ENCODE measurements at places on chromosomes 1 and 21.

DNA sequence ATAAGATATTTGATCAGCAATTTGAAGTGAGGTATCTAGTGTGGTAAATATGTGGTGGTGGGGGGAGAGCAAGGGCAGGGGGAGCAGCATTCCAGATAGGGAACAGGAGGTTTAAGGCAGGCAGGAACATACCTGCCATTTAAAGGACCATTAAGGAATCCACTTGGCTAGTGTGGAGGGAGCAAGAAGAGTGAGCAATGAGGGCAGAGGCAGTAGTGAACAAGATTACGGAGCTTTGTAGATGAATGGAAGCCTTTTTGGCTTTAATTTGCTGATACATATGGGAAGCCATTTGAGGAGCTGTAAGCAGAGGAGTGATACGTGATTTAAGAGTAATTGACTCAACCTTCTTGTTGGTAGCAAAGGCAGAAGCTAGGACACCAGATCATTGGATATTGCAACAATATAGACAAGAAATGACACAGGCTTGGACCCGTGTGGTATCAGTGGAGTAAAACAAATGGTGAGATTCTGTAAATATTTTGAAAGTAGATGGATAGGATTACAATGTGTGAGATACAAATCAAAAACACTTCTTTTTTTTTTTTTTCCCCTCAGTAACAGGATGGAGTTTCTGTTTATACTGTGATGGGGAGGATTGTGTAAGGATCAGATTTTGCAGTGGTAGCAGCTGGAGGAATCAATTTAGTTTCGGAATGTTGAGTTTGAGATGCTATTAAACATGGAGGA is 73.8 kb upstream of the B3GALT2 start:
- DNase-seq, result no peak

DNA sequence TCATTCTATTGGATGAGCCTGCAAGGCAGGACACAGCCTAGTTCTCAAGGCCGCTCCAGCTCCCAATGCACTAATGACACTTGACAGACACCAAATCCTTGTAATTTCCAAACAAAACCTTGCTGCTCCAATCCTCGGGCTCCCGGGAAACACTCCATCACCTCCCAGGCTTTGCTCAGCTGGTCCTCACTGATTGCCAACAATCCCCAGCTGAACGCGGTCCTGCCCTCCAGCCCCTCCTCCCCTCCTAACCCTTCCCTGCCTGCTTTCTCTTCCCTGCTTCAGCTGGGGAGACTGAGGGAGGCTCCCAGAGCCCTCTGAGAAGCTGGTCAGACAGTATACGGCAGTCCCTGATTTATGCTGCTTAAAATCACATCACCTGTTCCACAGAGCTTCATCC is 114.4 kb upstream of the TNR start:
- no peak for DNase-seq

GRCh38 chr1:185108321-185108720 is 48.4 kb downstream of the TRMT1L start:
- DNase-seq, result no peak

DNA sequence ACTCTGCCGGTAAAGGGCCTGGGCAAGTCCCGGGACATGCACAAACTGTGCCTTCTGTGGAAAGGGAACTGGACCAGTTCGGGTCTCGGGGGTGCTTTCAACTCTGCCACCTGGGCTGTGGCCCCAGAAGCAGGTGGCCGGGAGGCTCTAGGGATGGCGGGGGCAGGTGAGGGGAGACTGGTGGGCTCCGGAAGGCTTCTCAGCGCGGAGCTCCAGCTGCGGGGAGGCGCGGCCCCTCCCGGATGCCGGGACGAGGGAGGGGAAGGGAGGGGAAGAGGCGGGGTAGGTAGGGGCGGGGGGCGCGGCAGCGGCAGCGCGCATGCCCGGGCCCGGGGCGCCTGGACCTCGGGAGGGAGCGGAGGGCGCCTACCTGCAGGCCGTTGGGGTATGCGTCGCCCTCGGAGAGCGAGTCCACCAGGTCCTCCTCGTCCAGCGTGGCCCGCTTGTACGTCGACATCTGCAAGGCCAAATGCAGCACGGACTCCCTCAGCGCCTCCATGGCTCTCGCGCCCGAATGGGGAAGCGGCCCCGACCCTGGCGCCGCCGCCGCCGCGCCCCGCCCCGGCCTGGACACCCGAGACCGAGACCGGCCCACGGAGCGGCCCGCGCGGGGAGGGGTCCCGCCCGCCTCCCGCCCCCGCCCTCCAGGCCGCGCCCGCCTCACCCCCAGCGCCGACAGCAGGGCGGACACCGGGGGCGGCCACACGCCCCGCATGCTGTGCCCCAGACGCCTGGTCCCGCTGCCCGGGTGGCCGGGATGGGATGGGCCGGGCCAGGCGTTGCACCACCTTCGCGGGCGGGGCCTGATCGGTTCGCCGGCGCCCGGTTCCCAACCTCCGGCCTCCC is at the start of gene ECE1:
ECE1 (minus strand) TSS at position 764 of the 846 bp plus-strand sequence; CDS start at position 715, 49 bp downstream.
- peak; percentile 38 for DNase-seq

DNA sequence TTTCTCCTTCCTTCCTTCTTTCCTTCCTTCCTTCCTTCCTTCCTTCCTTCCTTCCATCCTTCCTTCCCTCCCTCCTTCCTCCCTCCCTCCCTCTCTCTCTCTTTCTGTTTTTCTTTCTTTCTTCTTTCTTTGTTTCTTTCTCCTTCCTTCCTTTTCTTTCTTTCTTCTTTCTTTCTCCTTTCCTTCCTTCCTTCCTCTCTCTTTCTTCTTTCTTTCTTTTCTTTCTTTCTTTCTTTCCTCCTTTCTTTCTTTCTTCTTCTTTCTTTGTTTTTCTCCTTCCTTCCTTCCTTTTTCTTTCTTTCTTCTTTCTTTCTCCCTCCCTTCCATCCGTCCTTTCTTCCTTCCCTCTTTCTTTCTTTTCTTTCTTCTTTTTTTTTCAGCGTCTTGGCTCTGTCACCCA is 18.1 kb upstream of the IL19 start:
- DNase-seq, result no peak

GRCh38 chr1:221473411-221473810 is 268.5 kb downstream of the DUSP10 start:
- DNase-seq, result no peak

DNA sequence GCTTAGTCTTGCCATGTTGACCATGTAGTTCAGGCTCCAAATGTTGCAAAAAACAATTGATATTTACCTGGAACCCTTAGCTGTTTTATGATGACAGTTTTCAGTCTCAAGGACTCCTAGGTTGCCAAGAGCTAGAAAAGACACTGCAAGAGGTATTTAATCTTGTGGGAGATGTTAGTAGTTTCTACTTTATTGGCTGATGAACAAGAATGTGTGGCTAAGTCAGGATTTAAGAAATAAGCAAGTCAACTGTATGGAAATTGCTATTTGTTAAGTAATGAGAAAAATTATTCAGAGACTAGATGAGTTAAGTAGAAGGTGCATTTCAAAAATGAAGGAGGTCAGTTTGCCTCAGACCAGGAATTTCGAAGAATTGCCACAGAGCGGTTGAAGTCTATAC is 639.7 kb upstream of the USP24 start:
- DNase-seq, result no peak

DNA sequence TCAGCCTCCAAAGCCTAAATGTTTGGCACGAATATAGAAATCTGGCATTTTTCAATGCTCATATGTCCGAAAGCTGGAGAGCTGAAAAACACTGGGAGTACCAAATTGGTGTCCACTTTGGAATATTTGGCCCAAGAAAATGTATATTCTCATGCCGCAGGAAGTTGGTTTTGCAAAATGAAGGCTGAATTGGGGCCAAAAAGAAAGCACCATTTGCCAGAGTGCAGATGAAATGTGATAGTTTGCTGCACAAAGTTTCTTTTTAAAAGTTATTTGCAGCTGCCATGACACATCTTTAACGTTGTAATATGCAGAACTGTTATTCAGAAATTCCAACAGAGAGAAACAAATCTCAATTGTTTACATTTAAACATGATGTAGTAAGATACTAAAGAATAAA is 124.2 kb upstream of the LYPLAL1 start:
- no peak for DNase-seq

DNA sequence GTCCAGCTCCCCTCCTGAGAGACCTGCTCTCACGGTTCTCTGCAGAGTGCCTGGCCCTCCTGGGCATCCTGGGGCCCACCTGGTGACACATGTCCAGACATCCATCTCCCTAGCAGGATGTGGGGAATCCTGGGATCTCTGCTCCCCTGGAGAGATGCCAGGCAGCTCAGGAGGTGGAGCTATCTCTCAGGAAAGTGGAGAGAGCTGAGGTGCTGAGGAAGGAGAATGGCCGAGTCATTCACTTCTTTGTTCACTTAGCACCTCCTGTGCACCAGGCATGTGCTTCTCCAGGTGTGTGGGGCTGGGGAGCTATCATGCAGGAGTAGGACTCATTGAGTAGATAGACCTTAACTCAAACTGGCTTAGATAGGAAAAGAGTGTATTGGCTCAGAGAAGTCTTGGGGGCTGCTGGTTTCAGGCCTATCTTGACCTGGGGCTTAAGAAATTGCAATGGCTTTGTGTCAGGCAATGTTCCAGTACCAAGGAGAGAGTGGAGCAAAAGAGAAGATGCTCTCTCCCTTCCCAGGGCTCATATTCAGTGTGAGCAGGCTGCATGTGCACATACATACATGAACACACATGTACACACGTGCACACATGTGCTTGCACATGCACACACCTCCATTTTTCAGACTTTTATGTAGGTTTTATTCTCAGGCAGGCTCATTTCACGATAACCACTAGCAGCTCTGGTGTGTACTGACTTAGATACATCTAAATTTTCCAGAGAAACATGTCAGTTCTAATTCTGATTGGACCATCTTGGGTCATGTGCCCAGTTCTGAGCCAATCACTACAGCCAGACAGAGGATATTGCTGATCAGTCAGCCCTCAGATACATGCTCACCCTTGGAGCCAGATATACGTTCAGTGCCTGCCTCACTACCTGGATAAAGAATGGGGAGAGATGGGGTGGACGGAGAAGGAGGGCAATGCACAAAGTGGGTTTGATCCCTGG is 437.6 kb downstream of the PTPRU start:
- DNase-seq, result no peak

DNA sequence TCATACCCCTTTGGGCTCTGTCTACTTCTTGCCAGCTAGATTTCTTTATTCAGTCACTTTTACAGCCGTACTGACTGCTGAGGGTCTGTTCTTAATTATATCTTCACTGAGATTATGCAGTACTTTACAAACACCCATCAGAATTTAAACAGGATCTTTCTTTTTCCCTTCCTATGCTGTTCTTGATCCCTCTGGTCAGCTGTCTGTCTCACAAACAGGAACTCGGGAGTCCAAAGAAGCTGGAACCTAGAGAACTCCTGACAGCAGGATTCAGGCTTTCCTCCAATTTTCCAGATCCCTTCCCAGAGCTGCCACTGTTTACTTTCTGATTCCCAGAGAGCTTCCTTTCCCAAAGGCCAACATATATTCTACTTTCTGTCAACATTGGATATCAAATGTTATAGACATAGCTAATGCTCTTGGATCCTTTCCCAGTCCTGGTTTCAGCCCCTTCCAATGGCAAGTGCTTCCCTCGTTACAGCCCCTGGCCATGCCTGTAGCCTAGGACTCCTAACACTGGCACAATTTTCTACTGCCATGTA is 59.5 kb downstream of the ATP2B4 start:
- no peak for DNase-seq

- no peak for DNase-seq
Observed at GRCh38 chr1:197921235-197922069, 4.3 kb downstream of the LHX9 start.

- no peak for DNase-seq
Observed at GRCh38 chr1:230169454-230170152, 102.6 kb downstream of the GALNT2 start.

DNA sequence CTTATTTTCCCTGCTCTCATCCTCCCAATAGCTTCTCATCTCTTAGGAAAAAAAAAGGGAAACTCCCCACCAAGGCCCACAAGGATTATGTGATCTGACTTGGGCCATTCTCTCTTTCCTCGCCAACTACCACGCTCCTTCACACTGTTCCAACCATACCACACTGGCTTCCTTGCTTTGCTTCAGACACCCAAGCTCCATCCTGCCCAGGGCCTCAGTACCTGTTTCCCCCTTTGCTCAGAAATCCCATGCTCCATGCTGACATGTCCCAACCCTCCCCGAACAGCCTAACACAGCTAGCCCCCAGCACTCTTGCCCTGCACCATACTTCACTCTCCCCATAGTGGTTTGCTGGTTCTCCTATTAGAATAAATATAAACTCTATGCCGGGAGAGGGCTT is 39.2 kb downstream of the MAB21L3 start:
- DNase-seq, result no peak

- DNase-seq, result no peak
Observed at GRCh38 chr1:18618546-18619466, 11.8 kb upstream of the PAX7 start.

DNA sequence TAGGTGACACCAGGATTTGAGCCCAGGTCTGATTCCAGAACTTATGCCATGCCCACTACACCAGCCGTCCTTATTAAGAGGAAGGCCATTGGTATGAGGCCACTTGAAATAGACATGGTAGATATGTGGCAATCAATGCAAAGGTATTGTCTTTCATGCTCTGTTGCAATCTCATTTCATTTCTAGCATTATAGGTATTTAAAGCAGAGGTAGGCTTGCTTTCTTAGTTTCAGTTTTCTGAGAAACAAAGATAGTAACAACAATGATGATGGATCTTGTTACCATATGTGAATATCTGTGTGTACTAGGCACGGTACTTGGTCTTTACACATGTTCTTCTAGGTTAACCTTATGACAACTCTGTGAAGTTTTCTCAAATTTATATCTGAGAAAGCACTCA is 113.1 kb downstream of the FGGY start:
- DNase-seq, result no peak

- no peak for DNase-seq
Observed at GRCh38 chr1:54172614-54173599, 20.1 kb upstream of the CDCP2 start.

DNA sequence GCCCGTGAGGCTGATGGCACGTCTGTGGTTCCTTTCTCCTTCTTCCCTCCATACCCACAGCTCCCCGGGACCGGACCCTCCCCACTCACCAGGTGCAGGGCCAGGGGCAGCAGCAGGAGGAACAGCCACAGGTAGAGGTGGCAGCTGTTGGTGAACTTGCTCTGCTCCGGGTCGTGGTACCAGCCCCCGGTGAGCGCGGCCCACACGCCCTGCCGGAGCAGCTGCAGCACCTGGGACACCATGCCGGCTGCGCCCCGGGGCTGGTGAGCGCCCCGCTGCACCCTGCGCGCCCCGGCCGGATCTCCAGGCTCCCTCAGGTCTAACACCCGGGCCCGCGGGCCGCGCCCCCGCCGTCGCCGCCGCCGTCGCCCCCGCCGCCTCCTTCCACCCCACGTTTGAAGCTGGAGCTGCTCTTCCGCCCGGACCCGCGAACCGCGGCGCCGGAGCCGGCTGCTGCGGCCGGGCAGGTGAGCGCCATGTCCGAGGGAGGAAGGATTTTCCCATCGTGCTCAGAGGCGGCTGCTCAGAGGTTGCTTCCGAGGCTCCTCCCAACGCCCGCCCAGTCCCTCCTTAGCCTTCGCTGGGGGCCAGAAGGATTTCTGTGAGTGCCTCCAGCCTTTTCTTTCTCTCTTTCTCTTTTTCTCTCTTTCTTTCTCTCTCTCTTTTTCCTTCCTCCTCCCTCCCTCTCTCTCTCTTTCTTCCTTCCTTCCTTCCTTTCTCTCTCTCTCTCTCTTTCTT is at the start of gene PCNX2:
PCNX2 (minus strand) TSS at position 489 of the 738 bp plus-strand sequence; CDS start at position 242, 247 bp downstream.
- peak; percentile 43 for DNase-seq
